ENCODE measurements at places on chromosomes 16 and 17.

- DNase-seq, result no peak
These were observed 8.3 kb downstream of the TANGO6 start for GRCh38 chr16:68851601-68852000.

DNA sequence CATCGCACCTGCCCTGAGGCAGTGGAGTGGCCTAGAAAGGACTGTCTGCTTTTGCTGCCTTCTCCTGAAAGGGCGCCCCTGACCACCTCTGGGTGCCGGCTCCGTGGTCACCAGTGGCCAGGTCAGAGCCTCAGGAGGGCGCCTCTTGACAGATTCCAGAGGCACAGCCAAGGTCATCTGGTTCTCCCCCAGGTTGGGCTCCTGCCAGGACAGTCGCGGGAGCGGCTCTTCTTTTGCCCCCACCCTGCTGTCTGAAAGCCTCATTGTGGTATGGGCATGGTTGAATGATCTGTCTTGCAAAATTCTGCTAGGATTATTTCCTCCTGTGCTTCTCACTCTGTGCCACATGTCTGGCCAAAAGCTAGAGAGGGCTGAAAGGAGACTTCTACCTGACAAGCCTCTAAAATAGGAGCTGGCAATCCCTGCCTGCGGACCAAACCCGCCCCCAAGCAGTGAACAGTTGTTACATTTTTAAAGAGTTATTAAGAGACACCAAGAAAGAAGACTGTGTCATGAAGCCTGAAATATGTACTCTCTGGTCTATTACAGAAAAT is 82.8 kb downstream of the SNX29 start:
- DNase-seq, result no peak

- no peak for DNase-seq
These were observed 611 bp downstream of the RRAD start for GRCh38 chr16:66924527-66925321.

DNA sequence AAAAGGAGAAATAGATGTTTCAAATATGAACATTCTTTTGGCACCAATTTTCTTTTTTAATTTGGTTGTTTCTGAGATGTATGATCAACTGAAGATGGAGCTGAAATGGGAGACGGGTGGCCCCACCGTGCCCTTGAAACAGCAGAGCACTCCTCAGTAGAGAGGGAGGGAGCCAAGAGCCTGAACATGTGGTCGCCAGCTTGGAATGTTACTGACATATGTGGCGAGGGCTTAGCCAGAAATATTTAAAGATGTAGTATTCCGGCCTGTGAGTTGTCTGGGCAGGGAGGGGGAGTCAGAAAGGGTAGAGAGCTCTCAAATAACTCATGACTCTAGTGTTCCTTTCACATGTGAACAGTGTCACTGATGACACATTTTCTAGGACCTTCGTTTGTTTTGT is 13.3 kb upstream of the MRC2 start:
- no peak for DNase-seq

DNA sequence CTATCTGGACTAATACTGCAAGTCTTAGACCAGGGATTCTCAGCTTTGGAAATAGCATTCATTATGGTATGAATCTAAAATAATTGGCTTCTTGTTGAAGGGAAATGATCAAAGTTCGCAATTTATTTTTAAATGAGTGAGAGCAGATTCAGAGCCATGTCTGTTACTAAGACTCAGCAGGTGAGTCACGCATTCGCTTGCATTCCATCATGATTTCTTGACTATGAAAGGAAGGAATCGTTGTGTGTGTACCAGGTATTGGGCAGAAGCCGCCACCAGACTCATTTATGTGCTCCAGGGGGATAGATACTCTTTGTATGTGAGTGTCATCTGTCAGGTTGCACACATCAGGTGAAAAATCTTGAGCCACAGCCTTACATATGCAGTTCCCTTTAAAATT is 10.8 kb downstream of the GSG1L2 start:
- DNase-seq, result no peak

GRCh38 chr16:79716645-79717332 is 116.3 kb upstream of the MAF start:
- DNase-seq, result no peak

DNA sequence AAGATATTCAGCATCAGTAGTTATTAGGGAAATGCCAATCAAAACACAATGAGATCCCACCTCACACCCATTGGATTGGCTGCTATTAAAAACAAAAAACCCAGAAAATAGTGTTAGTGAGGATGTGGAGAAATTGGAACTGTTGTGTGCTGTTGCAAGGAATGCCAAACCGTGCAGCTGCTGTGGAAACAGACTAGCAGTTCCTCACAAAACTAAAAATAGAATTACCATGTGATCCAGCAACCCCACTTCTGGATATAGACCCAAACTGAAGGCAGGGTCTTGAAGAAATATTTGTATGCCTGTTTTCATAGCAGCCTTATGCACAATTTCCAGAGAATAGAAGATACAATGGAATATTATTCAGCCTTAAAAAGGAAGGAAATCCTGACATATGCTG is 46.0 kb downstream of the FOXK2 start:
- no peak for DNase-seq

DNA sequence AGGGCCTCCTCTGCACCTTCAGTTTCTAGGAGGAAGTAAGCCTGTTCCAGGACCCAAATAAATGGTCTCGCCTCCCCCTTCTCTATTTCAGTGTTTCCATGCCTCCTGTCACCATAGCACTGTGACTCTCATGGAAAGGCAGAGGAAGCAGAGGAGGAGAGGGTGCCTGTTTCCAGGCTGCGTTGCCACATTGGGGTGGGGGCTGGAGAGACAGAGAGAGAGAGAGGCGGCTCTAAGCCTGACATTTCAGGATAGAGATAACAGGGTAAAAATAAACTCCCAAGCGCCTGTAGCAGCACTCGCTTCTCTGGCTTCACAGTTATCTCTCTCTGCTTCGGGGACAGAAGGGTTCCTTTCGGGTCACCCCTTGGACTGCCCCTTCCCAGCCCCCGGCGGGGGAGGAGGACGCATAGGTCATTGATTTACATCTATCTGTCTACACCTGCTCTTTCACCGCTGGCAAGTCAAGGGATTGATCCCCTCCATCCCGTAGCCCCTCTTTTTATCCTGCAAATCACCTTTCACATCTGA is 71.2 kb upstream of the MRTFB start:
- no peak for DNase-seq

GRCh38 chr17:66580184-66580955 is 254.5 kb upstream of the CACNG5 start:
- DNase-seq, result no peak

GRCh38 chr16:54366943-54367342 is 80.4 kb upstream of the IRX3 start:
- DNase-seq, result no peak

DNA sequence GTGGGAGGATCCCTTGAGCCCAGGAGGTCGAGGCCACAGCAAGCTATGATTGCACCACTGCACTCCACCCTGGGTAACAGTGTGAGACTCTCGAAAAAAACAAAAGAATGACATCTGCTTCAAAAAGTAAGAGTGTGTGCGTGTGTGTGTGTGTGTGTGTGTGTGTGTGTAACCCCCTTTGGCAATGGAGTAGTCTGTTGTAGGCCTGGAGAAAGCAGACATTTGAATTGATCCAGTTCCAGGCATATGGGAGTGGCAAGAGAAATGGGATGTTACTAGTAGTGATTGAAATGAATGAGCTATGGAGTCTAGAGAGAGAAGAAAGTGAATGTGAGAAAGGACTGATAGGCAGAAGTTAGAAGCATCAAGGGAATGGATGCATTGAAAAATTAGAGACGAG is 9.9 kb downstream of the CASC3 start:
- DNase-seq, result no peak

DNA sequence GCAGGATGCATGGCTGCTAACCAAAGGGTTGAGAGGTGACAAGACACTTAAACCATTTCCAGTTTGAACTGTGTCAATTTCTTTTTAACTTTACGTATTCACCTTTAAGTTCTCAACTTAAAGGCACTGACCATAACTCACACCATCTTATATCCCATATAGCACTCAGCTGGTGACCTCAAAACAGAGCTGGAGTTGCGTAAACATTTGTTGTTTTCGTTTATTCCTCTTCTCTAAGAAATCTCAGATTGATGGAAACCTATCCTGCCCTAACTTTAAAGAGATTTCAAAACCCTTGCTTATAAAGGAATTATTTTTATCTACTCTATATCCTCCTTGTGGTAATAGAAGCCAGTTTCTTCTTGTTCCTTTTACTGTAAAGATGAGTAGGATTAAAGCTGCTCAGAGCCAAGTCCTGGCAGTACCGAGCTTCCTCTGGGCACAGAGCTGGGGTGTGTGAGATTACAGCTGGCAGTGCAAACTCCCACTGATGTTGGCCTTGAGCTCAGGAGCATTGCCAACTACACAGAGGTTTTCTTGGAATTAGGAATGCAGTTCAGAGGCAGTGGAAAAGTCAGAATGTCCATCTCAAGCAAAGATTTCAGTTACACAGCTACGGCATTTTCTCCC is 1.3 kb downstream of the KCTD2 start:
- no peak for DNase-seq

DNA sequence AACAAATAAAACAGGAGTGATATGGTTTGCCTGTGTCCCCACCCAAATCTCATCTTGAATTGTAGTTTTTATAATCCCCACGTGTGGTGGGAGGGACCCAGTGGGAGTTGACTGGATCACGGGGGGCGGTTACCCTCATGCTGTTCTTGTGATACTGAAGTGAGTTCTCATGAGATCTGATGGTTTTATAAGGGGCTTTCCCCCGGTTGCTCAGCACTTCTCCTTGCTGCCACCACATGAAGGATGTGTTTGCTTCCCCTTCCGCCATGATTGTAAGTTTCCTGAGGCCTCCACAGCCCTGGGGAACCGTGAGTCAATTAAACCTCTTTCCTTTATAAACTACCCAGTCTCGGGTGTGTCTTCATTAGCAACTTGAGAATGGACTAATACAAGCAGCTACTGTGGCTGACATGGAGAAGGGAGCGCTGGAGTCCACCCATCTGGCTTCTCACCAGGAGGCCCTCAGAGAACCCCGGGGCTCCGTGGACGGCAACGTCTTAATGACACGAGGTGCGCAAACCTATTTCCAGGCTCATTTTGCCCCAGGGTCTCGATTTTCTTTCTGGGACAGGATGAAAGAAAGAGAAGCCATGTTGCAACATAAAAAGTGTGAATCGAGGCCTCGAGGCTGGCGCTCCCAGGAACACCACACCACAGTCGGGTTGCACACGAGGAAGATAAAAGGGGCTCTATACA is 129.5 kb downstream of the DYNLRB2 start:
- no peak for DNase-seq

Measured in stimulated activated CD4-positive, alpha-beta T cell treated with anti-CD3 and anti-CD28 coated beads, Interleukin-1b, Interleukin-23, amount 100 ng/mL, for 4 hours (primary cell).